ENCODE measurements at places on chromosomes 7 and 10. TPM values are rescaled to one million over a fixed set of nuclear protein-coding genes. Genes with fewer than 3 reads are reported as not detected.

GRCh38 chr7:47792521-47793121 is 155.6 kb downstream of the PKD1L1 start:
- H3K4me1 ChIP-seq: no peaks in the 10 kb centered on the region
- no peak for DNase-seq
- H3K27ac ChIP-seq: no peak overlapping the region
- no peak overlapping the region for H3K4me3 ChIP-seq

DNA sequence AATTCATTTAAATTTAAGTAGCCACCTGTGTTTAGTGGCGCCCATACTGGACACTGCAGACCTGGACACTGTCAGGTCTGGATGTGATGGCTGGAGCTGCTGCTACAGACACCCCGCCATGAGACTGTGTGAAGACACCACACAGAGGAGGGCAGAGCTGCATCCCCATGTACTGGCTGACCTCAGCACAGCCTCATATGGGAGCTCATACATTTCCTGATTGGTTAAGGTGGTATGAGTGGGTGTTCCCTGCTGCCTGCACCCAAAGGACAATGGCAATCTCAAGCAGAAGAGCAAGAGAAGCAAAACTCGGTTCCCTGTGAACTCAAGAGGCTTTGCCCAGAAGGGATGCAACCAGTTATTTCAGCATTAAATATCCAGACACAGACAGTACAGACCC is 60.0 kb downstream of the DLG5 start:
- DNase-seq: no peak
- H3K4me3 ChIP-seq: no peak overlapping the region
- no peaks in the 10 kb centered on the region for H3K27me3 ChIP-seq
- H3K4me1 ChIP-seq: no peaks in the 10 kb centered on the region

DNA sequence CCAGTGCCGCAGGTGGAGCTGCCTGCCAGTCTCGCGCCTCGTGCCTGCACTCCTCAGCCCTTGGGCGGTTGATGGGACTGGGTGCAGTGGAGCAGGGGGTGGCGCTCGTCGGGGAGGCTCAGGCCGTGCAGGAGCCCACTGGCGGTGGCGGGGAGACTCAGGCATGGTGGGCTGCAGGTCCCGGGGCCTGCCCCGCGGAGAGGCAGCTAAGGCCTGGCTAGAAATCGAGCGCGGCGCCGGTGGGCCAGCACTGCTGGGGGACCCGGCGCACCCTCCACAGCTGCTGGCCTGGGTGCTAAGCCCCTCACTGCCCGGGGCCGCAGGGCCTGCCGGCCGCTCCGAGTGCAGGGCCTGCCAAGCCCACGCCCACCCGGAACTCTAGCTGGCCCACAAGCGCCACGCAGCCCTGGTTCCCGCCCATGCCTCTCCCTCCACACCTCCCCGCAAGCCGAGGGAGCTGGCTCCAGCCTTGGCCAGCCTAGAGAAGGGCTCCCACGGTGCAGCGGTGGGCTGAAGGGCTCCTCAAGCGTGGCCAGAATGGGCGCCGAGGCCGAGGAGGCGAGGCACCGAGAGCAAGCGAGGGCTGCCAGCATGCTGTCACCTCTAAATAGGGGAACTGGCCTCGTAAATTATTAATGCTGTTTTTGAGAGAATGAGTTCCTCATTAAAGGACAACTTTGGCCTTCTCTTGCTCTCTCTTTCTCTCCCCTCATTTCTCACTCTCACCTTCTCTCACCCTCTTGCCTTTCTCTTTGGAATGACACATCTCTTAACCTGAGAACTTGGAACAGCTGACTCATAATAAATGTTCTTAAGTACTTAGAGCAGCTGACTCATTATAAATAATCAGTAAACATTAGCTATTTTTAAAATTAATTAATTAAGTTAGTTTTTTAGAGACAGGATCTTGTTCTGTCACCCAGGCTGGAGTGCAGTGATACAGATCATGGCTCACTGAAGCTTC is 4.9 kb downstream of the ACADSB start:
- no peaks in the 10 kb centered on the region for H3K36me3 ChIP-seq
- no peak for DNase-seq
- H3K27me3 ChIP-seq: no peaks in the 10 kb centered on the region
- H3K4me1 ChIP-seq: peaks cover 16% of the 10 kb centered on the region

DNA sequence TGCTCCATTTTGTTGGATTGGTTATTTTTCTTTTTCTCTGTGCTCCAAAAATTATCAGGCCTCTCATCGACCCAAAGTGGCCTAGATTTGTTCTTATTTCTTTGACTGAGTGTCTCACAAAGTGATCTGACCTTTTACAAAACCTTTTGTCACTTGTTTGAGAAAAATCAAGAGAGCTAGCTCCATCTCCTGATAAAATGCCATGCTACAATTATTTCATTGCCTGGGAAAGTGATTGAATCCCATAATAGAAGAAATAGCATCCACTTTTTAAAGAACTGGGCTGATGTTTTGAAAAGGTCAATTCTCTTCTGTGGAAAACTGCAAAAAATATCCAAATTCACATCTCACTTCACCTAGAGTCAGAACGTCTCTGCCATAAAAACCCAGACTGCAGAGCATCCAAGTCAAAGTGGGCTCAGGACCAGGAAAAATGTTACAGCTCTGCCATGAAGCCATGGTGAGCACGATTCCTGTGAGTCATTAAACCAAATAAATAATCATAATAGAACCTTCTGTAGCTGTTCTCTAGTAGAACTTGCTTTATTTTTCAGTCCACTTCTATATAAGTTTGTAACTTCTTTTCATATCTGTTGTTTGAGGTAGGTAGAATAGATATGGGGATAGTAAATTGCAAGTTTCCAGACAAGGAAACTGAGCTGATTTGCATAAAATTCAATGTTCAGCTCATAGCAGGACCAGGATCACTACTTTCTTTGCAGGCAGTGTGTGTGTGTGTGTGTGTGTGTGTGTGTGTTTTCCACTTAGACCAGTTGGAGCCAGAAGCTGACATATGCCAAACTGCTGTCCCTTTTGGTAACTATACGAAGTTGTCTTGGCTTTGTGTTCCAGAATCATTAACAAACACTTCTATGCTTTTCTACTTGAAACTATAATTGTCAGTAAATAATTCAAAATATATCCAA is 632.5 kb upstream of the ANKRD30A start:
- H3K4me1 ChIP-seq: no peaks in the 10 kb centered on the region
- H3K27me3 ChIP-seq: no peaks in the 10 kb centered on the region
- no peaks in the 10 kb centered on the region for H3K36me3 ChIP-seq
- no peak overlapping the region for H3K4me3 ChIP-seq
- no peak overlapping the region for H3K27ac ChIP-seq

GRCh38 chr10:12685261-12686058 is 316.1 kb downstream of the CCDC3 start:
- H3K27ac ChIP-seq: no peak overlapping the region
- no peaks in the 10 kb centered on the region for H3K4me1 ChIP-seq
- no peaks in the 10 kb centered on the region for H3K36me3 ChIP-seq
- H3K27me3 ChIP-seq: no peaks in the 10 kb centered on the region

DNA sequence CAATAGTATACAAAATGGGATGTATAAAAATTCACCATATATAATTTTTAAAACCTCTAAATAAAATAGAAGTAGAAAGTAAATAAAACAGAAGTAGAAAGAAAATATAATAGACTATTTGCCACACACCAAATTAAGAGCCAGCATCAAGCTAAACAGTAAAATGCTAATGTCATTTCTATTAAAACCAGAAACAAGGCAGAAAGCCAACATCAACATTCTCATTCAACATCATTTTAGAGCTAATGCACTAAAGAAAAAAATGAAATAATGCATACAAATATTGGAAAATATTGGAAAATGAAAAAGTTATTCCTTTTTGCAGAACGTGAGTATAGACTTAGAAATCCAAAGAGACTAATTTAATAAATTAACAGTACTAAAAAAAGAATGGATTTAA is 23.4 kb upstream of the RELN start:
- H3K27ac ChIP-seq: no peak overlapping the region
- H3K36me3 ChIP-seq: no peaks in the 10 kb centered on the region
- no peaks in the 10 kb centered on the region for H3K27me3 ChIP-seq

- no peak overlapping the region for H3K4me3 ChIP-seq
- H3K36me3 ChIP-seq: no peaks in the 10 kb centered on the region
- H3K27me3 ChIP-seq: no peaks in the 10 kb centered on the region
- H3K27ac ChIP-seq: no peak overlapping the region
Observed at GRCh38 chr7:122433765-122434164, 129.2 kb upstream of the FEZF1 start.

The STARD3NL gene
- 80.0 TPM for total RNA-seq

The CYREN gene
- 36.0 TPM for total RNA-seq

All from upper lobe of left lung (tissue), 6 donors.